ENCODE measurements at places on chromosomes 5 and 9. TPM values are rescaled to one million over a fixed set of nuclear protein-coding genes. Genes with fewer than 3 reads are reported as not detected.

Gene ELOVL7
- 20.5 TPM for polyA plus RNA-seq

Gene TAF1L
- 0.09 TPM for polyA plus RNA-seq

Gene PCDHB16
- polyA plus RNA-seq = 5.1 TPM

Gene TMEM252
- 11.1 TPM for polyA plus RNA-seq

Gene GPR151
- not detected for polyA plus RNA-seq

Gene PNPLA7
- 2.4 TPM for polyA plus RNA-seq

Gene DOCK2
- polyA plus RNA-seq = 2.6 TPM

Gene CTNND2
- polyA plus RNA-seq = 2.0 TPM

Gene ARRDC1
- polyA plus RNA-seq = 39.1 TPM

Gene RECK
- polyA plus RNA-seq = 26.5 TPM

Gene PAXX
- polyA plus RNA-seq = 39.3 TPM

Gene AGTPBP1
- 25.8 TPM for polyA plus RNA-seq

Gene GLRA1
- not detected for polyA plus RNA-seq

Gene C5orf58
- polyA plus RNA-seq = 0.19 TPM

Gene FOXD4L5
- polyA plus RNA-seq = 0.39 TPM

DNA sequence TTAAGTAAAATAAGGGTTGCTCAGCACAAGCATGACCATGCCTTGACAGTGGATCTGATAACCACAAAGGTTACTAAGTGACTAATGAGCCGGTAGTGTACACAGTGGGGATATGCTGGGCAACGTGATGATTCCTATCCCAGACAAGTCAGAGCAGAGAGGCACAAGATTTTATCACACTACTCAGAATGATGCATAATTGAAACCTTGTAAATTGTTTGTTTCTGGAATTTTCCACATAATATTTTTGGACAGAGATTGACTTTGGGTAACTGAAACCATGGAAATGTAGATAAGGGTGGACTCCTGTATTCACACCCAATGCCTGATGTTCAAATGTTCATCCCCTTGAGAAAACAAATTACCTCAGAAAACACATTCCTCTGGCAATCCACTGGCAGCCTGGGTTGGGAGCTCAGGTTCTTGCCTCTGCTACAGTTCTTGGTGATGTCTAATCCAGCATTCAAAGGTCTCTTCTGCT lies 16.2 kb upstream of the ERAP1 start:
- DNase-seq = no peak

DNA sequence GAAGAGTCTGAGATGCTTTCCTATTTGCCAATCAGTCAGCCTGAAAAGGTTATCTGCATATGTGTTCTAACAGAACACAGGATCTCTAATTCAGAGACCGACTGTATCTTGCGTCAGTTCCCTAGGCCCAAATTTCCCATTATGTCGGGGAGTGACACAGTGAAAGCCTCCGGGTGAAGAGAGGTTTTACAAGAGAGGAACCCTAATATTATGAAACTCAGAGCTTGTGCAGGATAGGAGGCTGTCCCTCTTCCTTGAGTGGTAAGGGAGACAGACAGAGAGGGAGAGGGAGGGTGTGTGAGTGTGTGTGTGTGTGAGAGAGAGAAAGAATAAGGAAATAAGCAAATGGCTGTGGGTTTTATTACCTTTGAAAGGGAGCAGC lies 1.9 kb downstream of the CD14 start:
- DNase-seq = no peak

DNA sequence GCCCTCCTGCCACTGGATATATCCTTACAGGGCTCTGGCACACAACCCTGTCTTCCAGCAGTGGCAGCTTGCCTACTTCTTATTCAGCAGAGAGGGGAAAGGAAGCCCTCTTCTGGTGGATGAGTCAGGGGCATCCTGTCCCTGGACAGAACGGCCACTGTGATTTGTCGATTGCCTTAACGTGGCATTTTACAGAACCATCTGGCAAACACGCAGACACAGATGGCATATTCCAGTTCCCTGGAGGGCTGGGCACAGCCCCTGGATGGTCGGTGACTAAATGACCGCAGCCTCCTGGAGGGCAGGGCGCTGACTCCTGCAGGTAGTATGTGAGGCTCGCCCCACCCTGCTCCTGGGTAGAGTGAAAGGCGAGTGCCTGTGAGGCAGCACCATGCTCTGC lies 62.1 kb downstream of the DCP2 start:
- no peak for DNase-seq

GRCh38 chr9:82511626-82512025 lies 523.1 kb downstream of the SPATA31D1 start:
- no peak for DNase-seq

DNA sequence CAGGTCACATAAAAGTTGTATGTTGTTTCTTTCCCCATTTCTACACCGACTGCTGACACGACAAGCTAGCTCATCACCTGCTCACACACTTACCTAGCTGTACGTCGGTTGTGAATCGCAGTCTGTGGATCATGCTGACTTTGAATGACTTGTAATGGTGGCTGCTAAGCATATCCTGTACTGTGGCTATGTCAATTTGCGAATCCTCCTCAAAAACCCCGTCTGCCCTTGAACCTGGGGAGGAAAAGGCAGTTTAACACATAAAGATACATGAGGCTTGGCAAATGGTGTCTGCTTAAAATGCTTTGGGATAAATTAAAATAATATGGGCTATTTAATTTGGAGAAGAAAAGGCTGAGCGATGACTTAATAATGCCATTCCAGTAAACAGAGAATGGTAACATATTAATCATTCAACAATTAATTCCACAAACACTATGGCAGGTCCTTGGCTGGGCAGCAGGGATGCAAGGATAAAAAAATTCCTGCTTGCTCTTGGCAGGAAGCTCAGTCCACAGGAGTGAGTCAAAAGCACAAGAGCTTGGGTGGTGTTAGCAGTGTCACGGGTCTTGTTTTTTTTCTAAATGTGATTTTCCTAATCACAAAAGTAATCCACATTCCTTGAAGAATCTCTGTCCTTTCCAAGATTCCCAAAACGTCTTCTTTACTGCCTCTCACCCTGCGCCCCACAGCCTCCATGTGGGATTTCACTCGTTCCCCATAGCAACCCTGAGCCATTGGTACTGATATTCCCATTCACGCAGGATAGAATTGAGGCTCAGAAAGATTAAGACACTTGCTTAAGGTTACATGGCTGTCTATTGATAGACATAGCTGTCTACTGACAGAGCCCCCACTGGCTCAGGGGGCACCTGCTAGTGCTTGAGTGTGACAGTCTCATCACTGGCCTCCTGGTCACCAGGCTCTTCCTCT lies 222.4 kb downstream of the MAPKAP1 start:
- no peak for DNase-seq

GRCh38 chr9:99222416-99223270 lies 561 bp downstream of the SEC61B start:
- DNase-seq = no peak

GRCh38 chr5:17399931-17400330 lies 98.1 kb upstream of the TAF11L2 start:
- no peak for DNase-seq

DNA sequence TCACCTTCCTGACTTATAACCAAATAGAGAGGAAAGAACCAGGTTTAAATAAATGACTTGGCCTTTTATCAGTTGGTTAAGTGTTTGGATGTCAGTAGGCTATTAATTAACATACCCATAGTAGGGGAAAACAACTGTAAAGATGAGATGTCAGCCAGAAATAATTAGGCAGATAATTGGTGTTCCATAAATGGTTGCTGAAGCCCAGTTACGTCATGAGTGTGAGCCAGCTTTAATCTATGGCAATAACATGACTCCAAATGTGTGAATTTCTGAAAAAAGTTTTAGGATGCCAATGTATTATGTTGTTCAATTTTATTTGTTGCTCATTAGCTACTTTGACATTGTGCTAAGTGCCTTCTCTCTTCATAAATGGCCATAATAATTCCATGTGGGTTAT lies 180.5 kb downstream of the FBXL7 start:
- no peak for DNase-seq

GRCh38 chr9:125580701-125581286 lies 126.2 kb downstream of the MAPKAP1 start:
- no peak for DNase-seq

DNA sequence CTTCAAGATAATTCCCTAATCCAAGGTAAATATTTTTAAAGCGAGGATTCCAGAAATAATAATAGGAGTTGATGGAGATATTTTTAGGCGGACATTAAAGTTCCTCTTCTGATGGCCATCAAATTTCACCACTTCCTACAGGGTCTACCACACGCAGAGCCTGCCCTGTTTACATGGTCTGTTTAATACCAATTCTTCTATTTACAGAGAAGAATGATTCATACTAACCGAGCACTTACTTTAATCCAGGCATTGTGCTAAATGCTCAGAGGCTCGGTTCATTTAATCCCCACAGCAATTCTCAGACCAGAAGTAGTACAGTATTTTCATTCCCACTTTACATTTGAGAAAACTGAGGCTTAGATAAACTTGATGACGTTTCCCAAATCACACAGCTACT lies 3.0 kb upstream of the ITGA1 start:
- no peak for DNase-seq

- DNase-seq = no peak
Observed at GRCh38 chr9:75941066-75941465, 50.6 kb downstream of the PCSK5 start.

- DNase-seq = no peak
Observed at GRCh38 chr9:136342181-136343120, 15.1 kb downstream of the GPSM1 start.

DNA sequence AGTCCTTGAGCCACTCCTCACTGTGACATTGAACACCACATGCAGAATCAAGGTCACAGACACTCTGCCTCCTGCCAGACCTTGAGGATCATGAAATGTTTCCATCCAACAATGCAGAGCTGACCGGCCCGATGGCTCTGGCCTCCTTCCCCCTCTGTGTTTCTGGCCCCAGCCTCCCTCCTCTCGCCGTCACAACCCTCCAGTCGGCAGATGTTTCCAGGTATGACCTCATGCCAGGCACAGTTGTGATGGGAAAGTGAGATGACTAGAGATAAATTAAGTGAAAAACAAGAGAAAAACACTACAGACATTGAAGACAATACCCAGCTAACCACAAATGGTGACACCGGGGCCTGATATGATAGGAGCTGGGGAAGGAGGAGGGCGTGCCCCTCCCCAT lies 9.8 kb downstream of the NTNG2 start:
- DNase-seq = no peak

- no peak for DNase-seq
Observed at GRCh38 chr9:38075272-38075671, 6.2 kb upstream of the SHB start.

- no peak for DNase-seq
Observed at GRCh38 chr5:169873642-169874041, 106.7 kb downstream of the INSYN2B start.

GRCh38 chr9:88988796-88989641 lies 2.2 kb upstream of the S1PR3 start:
- DNase-seq = no peak

DNA sequence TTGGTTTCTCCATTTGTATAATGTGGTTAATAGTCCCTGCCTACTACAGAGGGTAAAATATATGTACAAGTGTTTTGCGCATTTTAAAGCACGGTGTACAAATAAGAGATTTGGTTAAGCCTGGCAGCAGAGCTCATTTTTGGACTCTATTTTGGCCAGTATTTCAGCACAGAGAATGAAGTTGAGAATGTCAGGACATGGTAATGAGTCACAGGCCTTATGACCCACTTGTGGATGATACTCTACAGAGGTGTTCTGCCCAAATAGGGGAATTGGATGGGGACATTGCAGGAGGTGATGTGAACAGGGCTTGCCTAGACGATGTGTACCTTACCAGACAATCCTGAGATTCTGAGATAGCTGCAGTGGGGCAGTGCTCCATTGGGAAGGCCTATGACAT lies 50.6 kb downstream of the MELK start:
- no peak for DNase-seq

GRCh38 chr5:130616161-130616560 lies 548.9 kb downstream of the HINT1 start:
- DNase-seq = no peak

GRCh38 chr9:92402826-92403745 lies 1.3 kb downstream of the OGN start:
- no peak for DNase-seq

DNA sequence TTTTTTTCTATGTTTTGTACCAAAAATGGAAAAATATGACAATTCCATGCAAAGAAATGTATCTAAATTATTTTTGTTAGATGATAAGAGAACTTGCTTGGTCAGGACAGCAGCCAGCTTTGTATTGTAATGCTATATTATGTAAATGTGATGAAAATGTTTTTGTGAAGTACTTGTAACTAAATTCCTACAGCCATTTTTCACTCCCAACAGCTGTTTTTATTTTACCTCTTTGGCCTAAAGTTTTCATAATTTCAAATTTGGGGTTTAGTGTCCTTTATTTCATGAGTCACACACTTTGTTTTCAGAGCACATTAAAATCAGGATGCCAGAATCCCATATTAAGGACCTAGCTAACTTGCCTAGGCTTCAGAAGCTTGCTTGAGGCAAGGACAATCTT lies 64.1 kb downstream of the WDR41 start:
- no peak for DNase-seq

DNA sequence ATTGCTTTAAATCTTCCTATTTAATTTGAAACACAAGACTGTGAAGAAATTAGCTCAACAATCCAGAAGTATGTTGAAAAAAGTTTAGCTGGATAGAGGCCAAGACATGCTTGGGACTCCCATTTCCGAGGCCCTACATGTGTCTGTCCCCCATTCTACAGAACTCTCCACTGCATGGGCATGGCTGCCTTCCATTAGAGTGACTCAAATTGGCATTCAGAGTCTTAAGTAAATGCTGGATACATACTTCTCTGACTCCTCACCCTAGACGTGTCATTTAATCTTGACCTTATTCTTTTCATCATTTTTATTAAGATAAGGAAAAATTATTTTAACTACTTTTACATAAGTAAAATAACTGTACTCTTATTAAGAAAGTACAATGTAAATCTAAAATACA lies 530.4 kb upstream of the CDH9 start:
- no peak for DNase-seq

GRCh38 chr9:135783540-135784245 lies 81.7 kb downstream of the KCNT1 start:
- no peak for DNase-seq

GRCh38 chr5:38590838-38591522 lies 34.5 kb upstream of the LIFR start:
- DNase-seq = no peak

DNA sequence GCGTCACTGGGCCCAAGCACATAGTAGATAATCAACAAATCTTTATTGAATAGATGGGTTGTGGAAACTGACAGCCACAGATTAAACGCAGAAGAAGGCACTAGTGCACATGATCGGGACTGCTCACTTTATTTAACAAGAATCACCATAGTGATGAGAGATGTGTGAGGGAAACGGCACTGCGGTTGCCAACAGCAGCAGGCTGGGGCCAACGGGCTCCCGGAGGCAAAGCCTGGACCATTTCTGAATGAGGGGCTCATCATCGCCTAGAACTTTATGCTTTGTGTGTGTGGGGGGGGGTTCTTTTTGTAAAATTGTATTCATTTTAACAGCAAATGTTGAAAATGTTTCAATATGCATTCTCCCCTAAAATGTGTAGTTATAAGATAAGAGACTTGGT lies 61.9 kb upstream of the RUFY1 start:
- no peak for DNase-seq

DNA sequence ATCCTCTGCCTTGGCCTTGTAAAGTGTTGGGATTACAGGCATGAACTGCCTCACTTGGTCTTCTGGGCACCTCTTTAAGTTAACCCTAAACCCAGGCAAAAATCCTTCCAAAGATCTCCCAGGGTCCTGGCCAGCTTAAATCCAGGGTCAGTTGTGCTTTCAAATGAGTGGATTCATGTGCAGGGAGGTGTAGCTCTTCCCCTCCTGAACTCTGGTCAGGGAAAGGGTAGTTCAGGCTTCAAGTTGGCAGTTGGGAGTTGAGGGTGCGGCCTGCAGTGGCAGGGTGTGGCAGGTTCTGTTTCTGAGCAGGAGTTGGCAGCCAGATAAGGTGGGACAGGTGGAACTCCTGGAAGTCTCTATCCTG lies 3.6 kb downstream of the HNRNPAB start:
- DNase-seq = no peak

- no peak for DNase-seq
Observed at GRCh38 chr5:136246632-136247031, 53.7 kb upstream of the SMIM32 start.
